Vagina (tissue), 2 donors: ENCODE measurements at places on chromosomes 13 and 19. TPM values are rescaled to one million over a fixed set of nuclear protein-coding genes. Genes with fewer than 3 reads are reported as not detected.

DNA sequence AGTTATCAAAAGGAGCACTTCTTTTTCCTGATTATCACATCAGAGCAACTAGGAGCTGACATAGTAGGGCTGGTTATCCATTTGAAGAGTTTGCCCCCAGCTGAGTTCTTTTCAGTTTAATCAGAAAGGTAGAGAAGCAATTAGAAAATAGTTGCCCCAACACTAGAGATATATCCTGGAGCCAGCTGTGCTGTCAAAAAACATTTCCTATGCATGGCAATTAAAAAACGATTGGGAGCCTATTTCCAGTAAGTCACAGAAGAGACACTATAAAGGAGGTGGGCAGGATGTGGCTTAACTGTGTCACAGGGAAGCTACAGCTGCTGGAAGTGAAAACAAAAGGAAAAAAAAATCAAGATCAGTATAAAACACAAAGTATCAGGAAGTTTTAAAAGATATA, 155.7 kb upstream of the SLITRK1 start:
- no peak for DNase-seq

DNA sequence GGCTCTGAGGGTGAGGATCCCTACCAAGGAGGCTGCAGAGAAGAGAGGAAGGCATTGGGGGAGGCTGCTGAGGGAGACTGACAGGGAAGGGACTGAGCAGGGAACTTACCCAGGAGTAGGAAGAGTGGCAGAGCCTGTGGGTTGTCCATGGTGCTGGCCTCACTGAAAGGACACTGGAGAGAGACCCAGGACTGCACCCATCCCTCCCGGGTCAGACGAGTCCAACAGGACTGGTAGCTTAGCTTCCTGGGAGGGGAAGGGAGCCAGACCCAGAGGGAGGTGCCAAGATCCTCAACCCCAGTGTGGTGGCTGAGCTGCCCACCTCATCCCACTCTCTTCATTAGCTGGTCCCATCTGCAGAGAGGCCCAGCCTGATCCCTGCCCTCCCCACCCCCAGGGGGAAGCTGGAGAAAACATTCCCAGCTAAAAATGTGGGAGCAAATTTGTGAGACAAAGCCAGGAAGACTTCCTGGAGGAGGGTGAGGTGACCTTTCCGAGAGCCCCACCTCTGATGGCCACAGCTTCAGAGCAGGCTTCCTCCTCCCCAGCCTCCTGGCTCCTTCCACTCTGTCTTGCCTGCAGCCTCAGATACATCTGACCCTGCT, at the start of gene VSIG10L:
TSS of gene VSIG10L (minus strand) at position 164 of the 605 bp plus-strand sequence. CDS start at position 149, 15 bp downstream.
- DNase-seq = no peak

Gene APC2
- total RNA-seq = 1.2 TPM

Gene SHC2
- 26.0 TPM for total RNA-seq

DNA sequence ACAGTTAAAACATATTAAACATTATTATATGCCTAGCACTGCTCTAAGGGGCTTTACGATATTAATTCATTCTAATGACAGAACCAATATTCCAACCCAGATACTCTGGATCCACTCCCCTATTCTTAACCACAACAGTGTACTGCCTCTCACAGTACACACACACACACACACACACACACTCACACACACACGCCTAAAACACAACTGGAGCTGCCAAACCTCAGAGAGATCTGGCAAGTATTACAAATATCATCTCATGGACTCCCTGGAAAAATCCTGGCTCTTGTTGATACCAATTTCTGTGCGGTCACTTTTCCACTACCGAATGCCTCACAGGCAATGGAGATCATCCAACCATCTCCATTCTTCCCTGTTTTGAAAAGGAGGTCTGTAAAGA, 1.3 kb downstream of the ZNF780A start:
- no peak for DNase-seq

Gene CACNA1A
- 8.6 TPM for total RNA-seq

DNA sequence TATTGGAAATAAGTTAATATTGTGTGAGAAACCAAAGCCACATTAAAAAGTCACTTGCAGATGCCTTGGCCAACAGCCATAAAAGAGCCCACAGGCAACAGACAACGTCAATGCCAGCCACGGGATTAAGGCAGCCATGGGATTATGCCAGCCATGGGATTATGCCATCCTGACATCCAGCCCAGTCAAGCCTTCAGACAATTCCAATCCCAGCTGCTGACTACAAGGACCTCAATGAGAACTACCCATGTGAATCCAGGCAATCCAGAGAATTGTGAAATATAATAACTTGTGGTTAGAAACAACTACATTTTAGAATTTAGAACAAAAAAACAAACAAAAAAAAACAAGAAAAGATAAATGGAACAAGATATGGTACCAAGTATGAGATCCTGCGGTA, 356.6 kb downstream of the EFNB2 start:
- no peak for DNase-seq

- DNase-seq = no peak
Measured at GRCh38 chr19:50162988-50163387, at the start of gene IZUMO2. Gene IZUMO2, minus strand, starts transcription at chr19:50163281. Its CDS starts 87 bp downstream, at chr19:50163194.

- no peak for DNase-seq
Measured at GRCh38 chr19:50516964-50517703, 3.4 kb upstream of the ASPDH start.

DNA sequence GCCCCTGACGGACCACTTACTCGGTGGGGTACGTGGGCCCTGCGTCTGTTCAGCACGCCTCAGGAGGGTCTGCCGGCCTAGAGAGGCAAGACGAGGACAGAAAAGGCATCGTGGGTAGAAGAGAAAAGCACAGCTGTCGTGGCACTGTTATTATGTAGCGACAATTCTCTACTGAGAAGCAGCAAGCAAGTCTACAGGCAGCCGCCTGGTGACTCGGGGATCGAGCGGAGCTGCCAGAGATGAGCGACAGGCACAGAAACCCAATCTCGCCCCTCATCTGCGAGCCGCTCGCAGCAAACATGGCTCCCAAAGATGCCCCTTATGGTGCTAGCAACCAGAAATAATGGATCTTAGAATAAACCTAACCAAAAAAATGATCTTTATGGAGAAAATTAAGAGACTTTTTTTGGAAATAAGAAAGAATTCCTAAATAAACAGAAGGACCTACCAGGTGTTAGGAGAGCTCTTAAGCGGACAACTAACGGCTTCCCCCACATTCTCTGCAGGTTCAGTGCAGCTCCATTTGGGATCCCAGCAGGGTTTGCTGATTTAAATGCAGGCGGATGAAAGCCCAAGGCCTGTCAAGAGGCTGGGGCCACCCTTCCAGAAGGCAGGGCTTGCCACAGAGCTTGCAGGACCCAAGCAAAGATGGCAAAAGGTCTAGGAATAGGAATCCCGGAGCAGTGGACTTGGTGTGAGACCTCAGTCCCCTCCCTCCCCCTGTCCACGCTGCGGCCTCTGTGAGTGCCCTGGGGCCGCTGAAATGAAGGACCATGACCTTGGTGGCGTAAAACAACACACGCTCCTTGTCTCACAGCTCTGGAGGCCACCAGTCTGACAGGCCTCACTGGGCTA, 152.6 kb downstream of the KDM4B start:
- no peak for DNase-seq

Gene DCLK1
- 36.1 TPM for total RNA-seq

DNA sequence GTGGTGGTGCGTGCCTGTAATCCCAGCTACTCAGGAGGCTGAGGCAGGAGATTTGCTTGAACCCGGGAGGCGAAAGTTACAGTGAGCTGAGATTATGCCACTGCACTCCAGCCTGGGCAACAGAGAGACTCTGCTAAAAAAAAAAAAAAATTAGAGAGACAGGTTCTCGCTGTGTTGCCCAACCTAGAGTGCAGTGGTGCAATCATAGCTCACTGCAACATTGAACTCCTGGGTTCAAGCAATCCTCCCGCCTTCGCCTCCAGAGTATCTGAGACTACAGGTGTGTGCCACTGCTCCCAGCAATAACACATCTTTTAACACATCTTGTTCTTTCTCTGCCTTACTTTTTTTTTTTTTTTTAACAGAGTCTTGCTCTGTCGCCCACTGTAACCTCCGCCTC, 32.7 kb downstream of the CLEC17A start:
- no peak for DNase-seq

DNA sequence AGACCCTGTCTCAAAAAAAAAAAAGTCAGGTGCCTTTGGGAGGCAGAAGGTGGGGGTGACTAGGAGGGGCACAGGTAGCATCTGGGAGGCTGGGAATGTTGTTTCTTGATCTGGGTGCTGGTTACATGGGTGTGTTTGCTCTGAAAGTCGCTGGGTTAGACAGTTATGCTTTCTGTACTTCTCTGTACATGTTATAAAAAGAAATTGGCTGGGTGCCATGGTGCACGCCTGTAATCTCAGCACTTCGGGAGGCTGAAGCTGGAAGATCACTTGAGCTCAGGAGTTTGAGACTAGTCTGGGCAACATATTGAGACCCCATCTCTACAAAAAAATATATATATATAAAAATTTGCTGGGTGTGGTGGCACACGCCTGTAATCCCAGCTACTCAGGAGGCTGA, 15.1 kb downstream of the NOSIP start:
- DNase-seq = no peak

DNA sequence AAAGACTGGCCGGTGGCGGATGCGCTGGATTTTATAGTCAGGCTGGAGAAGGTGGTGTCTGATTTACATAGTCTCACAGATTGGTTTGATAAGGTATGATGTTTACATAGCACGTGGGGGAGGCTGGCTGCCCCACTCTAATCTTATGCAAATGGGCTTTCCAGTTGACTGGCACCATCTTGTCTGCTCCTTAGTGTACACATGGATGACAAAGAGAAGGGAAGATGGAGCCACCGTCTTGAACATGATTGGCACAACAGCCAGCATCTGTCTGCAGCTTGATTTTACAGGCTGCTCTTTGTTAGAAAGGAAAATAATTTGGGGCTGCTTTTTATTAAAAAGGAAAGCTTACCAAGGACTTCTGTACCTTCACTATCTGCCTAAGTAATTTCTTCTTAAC, 265.2 kb upstream of the MAB21L1 start:
- no peak for DNase-seq

DNA sequence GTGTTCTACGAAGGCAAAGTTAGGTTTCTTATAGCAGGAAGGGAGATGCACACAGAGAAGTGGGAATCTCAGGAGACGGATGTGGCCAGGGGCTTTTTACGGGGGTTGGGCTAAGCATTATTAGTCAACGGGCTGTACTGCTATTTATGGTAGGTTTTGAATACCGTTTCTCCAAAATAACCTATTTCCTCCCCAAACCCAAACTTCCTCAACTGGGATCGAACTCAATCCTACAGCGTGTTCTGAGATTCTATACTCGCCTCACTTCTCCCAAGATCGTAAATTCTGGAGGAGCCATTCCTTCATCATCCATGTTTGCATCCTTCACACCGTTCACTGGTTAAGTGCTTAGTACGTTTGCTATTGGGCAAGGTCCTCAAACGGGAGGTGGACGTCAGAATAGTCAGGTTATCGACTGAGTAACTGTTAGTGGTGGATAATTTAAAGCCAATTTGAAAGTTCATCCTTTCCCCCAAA, 1.2 kb upstream of the TRIM13 start:
- no peak for DNase-seq

GRCh38 chr19:55673889-55674288, 1.1 kb upstream of the EPN1 start:
- DNase-seq = no peak

- no peak for DNase-seq
Measured at GRCh38 chr13:47294691-47295090, 397.8 kb upstream of the HTR2A start.

- no peak for DNase-seq
Measured at GRCh38 chr19:16584248-16585093, 12.3 kb upstream of the SLC35E1 start.

Gene JOSD2
- total RNA-seq = 60.9 TPM

- DNase-seq = no peak
Measured at GRCh38 chr13:41079725-41080124, 18.4 kb downstream of the WBP4 start.

DNA sequence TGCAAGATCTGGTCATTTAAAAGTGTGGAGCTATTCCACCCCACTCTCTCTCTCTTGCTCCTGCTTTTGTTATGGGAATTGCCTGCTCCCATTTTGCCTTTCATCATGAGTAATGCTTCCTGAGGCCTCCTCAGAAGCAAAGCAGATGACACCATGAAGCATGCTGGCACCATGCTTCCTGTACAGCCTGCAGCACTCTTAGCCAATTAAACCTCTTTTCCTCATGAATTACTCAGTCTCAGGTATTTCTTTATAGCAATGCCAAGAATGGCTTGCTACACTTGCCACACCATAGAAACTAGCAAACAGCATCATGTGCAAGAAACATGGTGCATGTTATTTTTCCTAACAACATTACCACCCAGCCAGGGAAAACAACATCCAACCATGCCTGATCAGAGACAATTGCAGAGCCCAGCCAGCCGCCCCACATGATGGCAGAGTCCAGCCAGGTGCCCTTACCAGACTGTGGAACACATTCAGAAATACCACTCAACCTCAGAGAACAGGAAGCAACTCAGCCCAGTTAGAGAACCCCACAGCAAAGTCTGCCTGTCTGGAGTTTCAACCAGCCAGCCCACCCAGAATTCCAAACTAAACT, 36.9 kb downstream of the SYDE1 start:
- DNase-seq = no peak

DNA sequence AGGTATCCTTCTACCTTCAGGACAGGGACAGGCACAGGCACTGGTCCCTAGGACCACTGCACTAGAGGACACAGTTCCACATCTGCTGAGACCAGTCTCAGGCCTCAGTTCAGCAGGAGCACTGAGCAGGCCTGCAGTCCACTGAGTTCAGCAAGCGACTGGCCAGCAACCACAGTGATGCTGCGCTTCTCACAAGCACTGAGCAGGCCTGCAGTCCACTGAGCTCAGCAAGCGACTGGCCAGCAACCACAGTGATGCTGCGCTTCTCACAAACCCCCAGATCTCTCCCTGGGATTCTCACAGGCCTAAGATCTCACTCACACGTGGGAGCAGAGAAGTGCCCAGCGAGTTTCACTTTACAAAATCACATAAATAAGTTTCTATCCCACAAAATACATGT, 140.6 kb downstream of the IRS2 start:
- no peak for DNase-seq

DNA sequence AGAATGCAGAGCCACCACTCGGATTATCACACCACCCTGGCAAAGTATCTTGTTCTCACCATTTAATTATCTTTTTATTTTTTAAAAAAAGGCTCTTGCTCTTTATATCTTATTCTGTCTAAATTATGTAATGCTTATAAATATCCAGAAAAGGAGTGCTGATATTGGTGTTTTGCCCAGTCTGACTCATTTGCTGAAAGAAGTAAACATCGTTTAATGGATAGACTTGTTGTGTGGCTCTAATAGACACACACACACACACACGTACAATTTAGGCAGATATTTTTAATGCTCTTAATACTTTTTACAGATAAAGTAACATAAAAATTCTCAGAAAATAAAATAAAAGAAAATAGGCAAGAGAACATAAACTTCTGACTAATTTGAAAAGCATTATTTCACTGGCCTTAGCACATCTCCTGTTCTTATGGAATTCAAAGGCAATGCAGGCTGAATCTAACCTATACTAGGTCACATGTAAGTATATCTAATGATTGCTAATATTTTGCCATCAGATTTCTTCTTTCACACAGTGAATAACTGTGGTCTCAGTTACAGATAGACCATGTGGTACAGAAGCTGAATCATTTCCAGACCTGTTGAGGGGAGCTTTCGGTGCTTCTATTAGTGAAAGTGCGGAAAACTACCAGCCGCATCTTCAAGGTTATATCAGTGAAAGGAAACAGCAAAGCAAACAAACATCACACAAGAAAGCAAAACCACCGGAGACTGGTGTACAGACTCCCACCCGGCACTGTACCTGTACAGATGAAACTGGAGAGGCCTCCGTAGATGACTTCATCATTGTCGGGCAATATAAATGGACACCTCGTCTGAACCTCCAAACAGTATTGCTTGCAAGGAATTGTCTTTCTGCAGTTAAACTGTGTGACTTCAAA, 642.1 kb upstream of the ARGLU1 start:
- no peak for DNase-seq

- DNase-seq = no peak
Measured at GRCh38 chr19:2896694-2897093, 4.0 kb upstream of the ZNF57 start.

- DNase-seq = no peak
Measured at GRCh38 chr13:41788552-41788951, 172.4 kb downstream of the VWA8 start.
